ENCODE measurements at places on chromosomes 3 and 15. TPM values are rescaled to one million over a fixed set of nuclear protein-coding genes. Genes with fewer than 3 reads are reported as not detected.

Gene AMOTL2
- total RNA-seq, result 105 TPM

Gene H1-8
- not detected for total RNA-seq

Gene CYP11A1
- 3.2 TPM for total RNA-seq

Gene SETMAR
- total RNA-seq, result 17.0 TPM

Measured in myometrial cell (primary cell).